Stimulated activated CD4-positive, alpha-beta T cell treated with anti-CD3 and anti-CD28 coated beads, Interleukin-12 subunit alpha, Interleukin-12 subunit beta, amount 100 ng/mL, for 48 hours (primary cell): ENCODE measurements at places on chromosomes 5 and 9.

DNA sequence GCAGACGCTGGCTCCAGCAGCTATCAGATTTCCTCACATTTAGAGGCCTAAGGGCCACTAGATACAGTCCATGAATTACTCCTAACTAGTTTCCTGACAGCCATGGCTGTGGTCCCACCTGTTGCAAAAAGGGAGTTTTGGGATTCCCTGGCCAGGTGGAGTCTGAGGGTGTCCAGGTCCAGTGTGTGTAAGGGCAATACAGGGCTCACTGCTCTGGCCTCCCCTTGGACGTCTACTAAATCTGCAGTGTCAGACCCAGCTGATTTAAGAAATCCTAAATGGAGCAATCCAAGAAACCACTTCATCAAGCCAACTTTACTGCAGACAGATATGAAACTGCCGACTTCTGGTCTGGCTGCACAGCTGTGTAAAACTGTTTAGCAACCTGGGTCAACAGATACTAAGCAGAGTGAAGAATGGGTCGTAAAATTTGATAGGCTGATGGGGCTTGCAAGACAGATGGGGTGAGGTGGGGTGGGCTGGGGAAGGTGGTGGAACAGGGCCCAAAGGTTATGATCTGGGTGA lies 116.4 kb downstream of the GADD45G start:
- DNase-seq, result no peak

GRCh38 chr9:37325778-37326177 lies 96.7 kb upstream of the GRHPR start:
- no peak for DNase-seq

GRCh38 chr5:75042522-75042921 lies 9.8 kb downstream of the GCNT4 start:
- no peak for DNase-seq

- DNase-seq, result no peak
These were observed 119.5 kb downstream of the TRPM3 start for GRCh38 chr9:71001780-71002386.
